Caudate nucleus (tissue), 63 donors: ENCODE measurements at places on chromosomes 11 and 22.

DNA sequence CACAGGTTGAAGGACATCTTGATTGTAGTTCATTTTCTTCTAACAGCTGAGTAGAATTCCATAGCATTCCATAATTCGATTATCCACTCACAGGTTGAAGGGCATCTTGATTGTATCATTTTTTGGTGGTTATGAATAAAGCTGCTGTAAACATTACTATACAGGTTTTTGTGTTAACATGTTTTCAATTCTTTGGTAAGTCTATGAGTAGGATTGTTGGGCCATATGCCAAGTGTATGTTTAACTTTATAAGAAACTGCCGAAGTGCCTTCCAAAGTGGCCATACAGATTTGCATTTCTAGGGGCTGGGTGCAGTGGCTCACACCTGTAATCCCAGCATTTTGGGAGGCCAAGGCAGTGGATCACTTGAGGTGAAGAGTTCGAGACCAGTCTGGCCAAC, 44.6 kb downstream of the ANKRD42 start:
- no peak for DNase-seq

- DNase-seq, result no peak
These were observed 45.8 kb downstream of the NCAM1 start for GRCh38 chr11:113006896-113007445.

- no peak for DNase-seq
These were observed 220.3 kb upstream of the SESN3 start for GRCh38 chr11:95451261-95451660.

DNA sequence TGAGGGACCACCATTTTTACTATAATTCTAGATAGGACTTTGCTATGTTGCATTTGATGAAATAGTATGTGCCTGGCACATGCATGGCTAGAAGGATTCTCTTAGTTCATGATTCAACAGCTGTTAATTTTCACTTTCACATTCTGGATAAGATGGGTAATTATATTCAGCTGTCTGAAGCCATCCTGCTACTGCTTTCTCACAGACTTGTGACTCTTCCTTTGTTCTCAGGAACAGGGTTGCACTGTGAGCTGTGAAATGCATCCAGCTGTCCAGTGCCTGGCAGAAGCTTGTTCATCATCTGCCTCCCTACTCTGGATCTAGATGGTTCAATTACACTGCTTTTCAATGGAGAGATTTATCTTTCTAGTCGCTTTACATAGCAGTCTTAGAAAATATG, 610.1 kb upstream of the ANO5 start:
- DNase-seq, result no peak

DNA sequence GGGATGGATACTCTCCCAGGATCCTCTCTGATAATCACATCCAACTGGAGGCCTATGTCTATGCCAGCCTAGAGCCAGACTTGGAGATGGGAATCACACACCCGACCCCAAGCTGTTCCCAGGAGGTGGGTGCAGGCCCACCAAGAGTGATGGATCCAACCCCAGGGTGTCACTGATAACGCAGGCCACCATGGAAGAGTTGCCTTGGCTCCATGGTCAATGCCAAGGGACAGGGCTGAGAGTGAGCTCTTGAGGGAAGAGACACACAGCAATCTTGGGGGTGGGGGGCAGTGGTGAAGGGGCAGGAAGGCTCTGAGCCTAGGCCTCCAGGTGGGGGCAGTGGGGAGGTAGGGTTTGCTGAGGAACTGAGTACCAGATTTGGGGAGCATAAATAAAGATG, 16.9 kb downstream of the TUB start:
- no peak for DNase-seq

DNA sequence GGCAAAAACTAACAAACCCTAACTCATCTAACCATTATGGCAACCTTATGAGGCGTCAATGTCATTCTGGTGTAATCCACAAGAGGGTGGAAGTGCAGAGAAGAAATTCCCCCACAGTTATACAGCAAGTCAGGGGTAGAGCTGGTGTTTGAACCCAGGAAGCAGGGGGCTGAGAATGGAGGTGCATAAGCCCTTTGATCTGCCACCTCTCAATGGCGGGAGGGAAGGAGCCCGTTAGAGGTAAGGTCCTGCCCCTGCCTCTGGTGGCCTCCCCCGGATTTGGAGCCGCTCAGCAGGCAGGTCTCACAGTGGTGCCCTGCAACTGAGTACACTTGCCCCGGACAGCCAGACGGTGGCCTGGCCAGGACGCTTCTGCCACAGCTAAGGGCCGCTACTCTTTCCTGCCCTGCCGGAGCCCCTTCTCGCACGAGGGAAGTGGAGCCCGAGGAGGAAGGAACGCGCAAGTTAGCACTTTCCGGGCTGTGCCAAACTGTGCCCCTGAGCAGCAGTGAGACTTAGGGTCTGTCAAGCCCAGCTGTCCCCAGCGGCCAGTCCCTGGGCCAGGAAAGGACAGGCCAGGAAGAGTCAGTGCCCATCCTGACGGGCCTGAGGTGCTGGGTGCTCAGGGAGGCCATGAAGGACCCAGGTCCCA, 1.1 kb downstream of the FXYD2 start:
- no peak for DNase-seq

DNA sequence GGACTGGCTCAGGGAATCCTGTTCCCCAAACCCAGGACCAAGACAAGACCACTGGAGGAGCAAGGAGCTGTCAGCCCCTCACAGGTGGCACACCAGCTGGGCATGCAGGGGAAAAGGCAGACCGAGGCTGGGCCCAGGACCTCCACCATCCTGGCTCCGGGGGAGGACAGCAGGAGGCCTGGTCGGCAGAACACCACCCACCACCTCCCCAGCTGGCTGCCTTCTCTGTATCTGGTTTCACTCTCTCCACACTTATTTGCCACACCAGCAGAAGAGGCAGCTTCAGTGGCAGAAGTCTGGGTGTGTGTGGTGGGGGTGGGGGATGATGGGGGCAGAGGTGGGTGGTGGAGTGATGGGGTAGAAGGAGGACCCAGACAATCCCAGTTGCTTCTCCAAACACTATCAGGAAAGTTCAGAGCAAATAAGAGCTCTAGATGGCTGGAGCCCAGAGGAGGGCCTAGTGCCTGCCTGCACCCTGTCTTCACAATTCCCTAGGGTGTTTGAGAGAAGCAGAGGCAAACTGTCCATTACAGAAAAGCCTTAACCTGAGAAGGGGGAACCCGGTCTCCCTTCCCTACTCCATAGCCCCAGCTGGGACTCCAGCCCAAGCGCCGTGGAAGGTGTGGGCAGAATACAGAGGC, 51.9 kb upstream of the CDON start:
- no peak for DNase-seq

DNA sequence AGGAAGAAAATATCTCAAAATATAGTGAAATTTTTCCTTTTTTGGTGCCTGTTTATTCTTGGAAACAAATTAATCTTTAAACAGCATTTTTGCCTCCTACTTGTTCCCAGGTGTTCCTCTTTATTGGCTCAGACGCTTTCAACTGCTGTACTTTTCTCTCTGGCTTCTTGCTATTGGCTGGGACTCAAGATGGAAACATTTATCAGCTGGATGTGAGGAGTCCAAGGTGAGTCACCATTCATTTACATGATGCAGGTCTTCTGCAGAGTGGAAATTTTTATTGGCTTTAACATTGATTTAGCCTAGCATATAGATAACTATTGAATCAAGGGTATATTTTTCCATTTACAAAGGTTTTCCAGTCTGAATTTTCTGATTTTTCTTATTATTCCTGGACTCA, 34.4 kb upstream of the DNAJB13 start:
- no peak for DNase-seq

GRCh38 chr11:3609416-3610265, 32.2 kb downstream of the ART5 start:
- no peak for DNase-seq

DNA sequence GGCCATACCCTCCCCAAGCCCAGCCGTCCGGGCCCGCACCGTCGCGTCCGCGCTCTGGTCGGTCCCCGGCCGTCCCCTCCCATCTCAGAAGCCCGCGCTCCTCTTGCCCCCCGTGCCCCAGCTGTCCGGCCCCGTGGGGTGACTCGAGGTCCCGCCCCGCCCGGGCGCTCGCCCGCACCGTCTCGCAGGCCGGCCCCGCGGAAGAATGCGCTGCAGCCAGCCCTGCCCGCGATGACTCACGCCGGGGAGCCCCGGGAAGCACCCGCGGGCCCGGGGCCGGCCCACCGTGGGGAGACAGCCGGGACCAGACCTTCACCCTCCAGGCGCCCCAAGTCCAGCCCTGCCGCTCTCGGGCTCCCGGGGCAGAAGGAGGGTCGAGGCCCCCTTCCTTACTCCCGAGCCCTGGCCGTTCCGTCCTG, 320 bp upstream of the PHLDA2 start:
- no peak for DNase-seq

DNA sequence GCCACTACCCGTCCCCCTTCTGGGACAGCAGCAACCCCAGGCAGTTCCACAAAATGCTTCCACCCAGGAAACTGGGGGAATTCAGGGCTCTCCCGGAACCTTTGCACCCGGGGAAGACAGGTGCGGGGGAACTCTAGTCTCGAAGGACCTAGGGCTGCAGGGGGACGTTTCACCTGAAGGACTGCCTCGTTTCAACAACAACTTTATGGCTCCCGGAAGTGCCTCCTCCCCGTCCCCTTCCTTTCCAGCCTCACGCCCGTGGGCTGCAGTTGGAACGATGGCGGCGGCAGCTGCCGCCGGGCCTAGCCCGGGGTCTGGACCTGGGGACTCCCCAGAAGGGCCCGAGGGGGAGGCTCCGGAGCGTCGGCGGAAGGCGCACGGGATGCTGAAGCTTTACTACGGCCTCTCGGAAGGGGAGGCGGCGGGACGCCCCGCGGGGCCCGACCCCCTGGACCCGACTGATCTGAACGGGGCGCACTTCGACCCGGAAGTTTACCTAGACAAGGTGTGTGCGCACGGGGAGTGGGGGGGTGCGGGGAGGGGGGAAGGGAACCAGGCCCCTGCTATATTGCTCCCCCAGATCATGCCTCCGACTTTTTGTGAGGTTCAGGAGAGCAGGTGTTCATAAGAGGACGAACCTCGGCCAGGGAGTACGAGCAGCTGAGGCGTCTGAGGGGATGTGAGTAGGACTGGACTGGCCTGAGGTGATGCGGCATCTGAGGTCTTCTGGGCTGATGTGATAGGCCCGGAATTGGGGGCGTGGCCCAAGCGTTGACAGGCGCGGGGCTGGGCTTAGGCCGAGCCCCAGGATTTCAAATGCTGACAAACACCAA, at the start of gene VPS51:
Gene VPS51, plus strand, starts transcription at position 241 of the 833 bp plus-strand sequence. Its CDS starts 37 bp downstream, at position 278.
- DNase-seq, result peak; percentile 88

DNA sequence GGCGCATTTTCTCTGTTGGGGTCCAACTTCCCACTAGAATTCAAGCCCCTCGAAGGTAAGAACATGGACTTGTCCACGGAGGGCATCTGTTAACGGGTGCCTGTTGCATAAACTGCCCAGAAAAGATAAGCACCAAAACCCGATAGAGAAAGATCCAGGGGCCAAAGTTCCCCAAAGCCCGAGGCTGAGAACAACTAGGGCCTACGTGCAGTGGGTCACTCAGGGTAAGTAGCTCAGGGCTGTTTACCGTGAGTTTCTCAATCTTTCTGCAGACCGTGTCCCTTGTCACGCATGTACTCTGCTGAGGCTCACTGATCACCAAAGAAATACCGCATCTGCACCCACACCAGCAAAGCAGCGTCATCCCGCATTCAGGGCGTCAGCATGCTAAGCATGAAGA, 24.4 kb downstream of the PGA5 start:
- DNase-seq, result no peak

DNA sequence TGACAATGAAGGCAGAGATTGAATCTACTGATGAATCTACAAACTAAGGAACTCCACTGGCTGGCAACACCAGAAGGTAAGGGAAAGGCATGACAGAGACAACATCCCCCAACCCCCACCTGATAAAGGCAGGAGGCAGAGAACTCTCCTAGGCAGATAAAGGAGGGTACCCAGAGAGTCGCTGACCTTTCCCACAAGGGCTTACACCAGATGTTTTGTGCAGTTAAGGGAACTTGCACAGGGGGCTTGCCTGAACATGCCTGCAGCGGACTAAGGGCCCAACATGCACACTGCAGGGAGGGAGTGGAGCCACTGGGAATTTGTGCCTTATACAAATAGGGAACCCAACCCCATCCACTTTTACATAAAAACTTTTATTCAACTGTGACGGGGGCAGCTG, 1996.9 kb upstream of the RAG2 start:
- no peak for DNase-seq

DNA sequence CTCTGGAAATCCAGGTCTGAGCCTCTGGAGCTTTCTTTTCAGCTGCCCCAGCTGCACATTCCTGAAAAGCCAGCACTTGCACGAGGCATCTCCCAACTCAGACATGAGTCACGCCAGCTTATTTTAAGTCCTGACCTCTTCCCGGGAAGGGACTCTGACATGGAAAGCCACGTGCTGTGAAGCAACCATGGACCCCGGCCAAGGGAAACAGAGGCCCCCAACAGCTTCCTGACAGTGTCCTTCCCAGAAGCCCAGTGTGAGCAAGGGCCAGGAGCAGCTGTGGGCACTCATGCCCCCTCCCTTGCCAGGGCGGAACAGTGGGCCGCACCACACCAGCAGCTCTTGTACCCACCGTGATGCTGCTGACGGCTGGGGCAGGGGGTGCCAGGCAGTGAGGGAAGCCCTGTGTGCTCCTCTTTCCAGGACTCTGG, 118.8 kb upstream of the CADM1 start:
- DNase-seq, result no peak

GRCh38 chr11:40306938-40307548, 1152.4 kb downstream of the LRRC4C start:
- DNase-seq, result no peak
